ENCODE measurements at places on chromosomes 2 and 18.

GRCh38 chr18:24500766-24501165 lies 40.3 kb downstream of the HRH4 start:
- DNase-seq = no peak

- no peak for DNase-seq
Measured at GRCh38 chr2:236641051-236641726, 71.6 kb downstream of the ACKR3 start.

GRCh38 chr2:62568074-62568473 lies 62.1 kb upstream of the TMEM17 start:
- DNase-seq = no peak

DNA sequence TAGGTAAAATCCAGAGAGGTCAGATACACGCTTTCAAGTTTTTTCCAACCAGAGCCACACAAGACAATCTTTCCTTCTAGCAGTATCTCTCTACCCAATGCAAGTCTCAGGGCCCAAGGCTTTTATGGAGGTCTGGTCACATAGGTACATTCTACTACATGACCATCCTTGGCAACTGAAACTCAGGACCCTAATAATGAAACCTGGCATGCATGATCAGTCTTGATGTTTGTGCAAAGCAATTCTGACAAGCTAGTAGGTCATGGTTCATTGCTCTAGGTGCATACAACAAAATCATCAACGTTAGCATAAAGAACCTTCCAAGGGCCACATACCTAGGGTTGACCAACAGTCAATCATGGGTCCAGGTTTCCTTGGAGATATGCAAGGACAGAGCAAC lies 33.2 kb upstream of the CCDC88A start:
- no peak for DNase-seq

GRCh38 chr2:127439343-127439742 lies 21.1 kb downstream of the PROC start:
- DNase-seq = no peak

DNA sequence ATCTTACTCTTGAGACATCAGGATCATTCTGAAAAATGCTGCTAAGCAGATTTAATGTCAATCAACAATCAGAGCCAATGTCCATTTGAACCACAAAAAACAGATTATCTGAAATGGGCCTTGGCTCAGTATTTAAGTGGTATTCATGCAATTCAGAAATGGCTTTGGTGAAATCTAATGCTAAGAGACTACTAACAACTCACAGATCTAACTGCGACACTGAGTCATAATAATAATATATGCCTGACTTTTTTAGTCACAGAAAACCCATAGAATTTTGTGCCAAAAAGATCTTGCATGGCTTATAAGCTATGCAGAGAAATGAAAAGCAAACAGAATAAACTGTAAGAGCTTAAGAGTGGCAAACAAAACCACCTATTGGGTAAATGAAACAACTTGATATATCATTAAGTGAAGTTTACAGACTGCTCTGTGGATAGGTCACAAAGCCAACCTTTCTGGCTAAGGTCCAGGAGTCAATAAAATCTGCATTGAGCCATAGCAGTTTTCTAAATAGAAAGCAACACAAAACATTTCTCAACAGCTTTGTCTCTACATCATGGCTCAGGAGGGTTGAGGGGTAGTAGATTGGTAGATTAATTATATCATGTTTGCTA lies 234.3 kb downstream of the LRATD1 start:
- no peak for DNase-seq

DNA sequence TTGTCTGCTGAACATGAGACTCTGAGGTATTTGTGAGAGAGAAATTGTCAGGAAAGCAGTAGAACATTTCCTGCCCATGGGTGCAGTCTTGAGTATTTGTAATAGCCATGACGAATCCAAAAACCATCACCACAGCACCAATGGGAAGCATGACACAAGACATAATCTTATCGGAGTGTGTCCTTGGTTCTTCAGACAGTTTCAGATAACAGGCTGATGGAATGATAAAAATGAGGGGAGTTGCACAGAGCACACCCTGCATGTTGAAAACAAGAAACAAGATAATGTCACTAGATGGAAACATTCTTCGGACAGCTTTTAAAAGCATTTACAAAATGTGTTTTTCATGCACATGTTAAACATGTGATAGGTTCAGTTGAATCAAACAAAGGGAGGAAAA lies 56.9 kb downstream of the SLC38A11 start:
- DNase-seq = no peak

GRCh38 chr2:225937625-225938187 lies 538.2 kb downstream of the NYAP2 start:
- no peak for DNase-seq

DNA sequence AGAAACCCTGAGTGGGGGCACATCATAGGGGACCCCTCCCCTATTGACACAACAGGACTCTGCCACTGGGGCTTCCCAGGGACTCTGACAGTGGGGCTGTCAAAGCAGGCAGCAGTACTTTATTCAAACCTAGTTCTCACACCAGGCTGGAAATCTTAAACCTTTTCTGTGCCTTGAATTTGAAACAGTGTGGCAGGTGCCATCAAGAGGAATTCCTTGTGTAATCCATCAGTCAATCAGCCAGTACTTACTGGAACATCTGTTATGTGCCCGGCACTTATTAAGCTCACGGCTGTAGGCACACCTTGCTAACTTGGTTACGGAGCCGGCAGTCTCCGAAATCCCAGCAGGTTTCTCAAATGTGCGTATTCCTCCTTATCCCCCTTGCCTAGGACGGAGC lies 12.0 kb downstream of the GLI2 start:
- DNase-seq = no peak

Measured in NCI-H1930 (cell line).